ENCODE measurements at places on chromosomes 1 and 21. TPM values are rescaled to one million over a fixed set of nuclear protein-coding genes. Genes with fewer than 3 reads are reported as not detected.

Gene CADM3
- 2.4 TPM for total RNA-seq

Gene DDR2
- total RNA-seq: 0.56 TPM

- DNase-seq: no peak
- H3K4me1 ChIP-seq: peaks cover 5% of the 10 kb centered on the region
- no peak overlapping the region for H3K4me3 ChIP-seq
- H3K36me3 ChIP-seq: no peaks in the 10 kb centered on the region
Measured at GRCh38 chr1:31409946-31410858, 2.8 kb upstream of the SERINC2 start.

- no peak for DNase-seq
- no peak overlapping the region for H3K4me3 ChIP-seq
- no peak overlapping the region for H3K27ac ChIP-seq
Measured at GRCh38 chr21:35681946-35682345, 378.4 kb downstream of the SETD4 start.

DNA sequence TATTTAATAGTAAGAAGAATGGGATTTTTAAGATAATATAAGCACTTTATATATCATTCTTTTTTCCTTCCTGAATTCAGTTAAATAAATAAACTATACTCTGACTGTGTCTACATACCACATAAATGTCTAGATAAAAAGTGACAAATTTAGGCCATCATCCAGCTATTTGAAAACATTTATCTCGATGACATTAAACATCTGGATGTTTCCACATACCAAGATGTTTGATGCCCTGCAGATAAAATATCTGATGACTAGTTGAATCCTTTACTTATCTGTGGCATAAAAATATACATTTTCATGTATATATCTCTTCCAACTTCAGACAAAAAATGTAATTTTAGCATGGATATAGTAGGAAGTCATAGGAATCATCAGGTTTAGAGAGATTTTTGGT is 348.3 kb downstream of the DPYD start:
- H3K27ac ChIP-seq: no peak overlapping the region
- H3K4me3 ChIP-seq: no peak overlapping the region
- no peak for DNase-seq
- no peaks in the 10 kb centered on the region for H3K4me1 ChIP-seq
- H3K27me3 ChIP-seq: no peaks in the 10 kb centered on the region

Measured in endodermal cell (in vitro differentiated cells).